ENCODE measurements at places on chromosomes 3 and 15.
A peak's percentile ranks its signal among the peaks of the same experiment; 100 is the strongest.

GRCh38 chr3:169510693-169511010 is 152.9 kb downstream of the MECOM start:
- no peak for DNase-seq

DNA sequence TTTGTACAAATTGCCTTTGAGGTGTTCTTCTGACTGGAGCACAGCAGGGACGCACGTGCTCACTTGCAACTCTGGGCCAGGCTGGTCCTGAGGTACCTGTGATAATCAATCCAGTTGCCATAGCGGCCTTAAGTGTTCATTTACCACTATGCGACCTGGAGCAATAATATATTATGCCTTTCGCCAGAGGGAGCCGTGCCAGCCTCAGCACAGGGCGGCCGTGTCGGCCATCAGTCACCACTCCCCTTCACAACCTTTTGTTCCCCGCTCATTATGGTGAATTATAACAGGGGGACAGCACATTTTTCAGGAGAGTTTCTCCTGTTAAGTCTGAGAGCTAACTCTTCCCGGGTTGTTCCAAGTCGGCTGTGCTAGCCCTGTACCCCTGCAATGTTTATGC is 289.7 kb downstream of the RORA start:
- DNase-seq: no peak

DNA sequence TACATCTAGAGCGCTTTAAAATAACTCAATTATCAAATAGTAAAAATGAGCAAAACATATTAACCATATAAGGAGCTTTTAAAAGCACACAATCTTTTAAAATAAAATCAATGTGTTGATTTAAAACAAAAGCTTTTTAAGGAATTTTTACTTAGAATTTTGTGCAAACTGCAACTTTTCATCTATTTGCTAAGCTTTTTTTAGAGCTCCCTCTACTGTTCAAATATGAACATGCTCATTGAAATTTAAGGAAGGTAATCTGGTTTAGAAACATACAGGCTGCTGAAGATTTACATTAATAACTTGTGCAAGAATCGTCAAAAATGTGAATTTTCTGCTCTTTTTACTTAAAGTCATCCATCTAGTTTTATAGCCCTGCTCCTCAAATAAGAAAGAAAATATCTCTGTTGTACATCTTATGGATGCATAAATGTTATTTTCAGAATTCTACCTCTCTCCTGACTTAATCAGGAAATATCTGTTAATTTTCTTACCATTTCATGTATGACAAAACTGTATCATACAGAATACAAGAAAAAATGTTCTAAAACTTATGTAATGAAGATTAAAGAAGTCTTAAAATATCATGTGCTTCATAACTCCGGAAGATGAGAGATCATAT is 469.4 kb upstream of the ROBO2 start:
- DNase-seq: peak; percentile 9

DNA sequence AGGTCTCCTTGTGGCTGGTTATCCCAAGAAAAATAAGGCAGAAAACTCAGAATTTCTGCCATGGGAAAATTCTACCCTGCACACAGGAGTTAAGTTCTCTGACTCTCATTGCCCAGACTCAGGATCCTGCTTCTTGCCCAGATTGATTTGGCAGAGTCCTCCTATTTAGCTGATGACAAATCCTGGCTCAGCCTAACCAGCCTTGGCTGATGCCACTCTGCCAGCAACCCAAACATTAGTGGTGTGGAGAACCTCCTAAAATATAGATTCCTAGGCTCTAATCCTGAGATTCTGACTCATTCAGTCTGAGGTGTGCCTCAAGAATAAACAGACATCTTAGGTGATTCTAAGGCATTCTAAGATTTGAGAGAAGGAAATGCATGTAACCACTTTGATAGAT is 60.5 kb upstream of the ACTC1 start:
- DNase-seq: no peak

DNA sequence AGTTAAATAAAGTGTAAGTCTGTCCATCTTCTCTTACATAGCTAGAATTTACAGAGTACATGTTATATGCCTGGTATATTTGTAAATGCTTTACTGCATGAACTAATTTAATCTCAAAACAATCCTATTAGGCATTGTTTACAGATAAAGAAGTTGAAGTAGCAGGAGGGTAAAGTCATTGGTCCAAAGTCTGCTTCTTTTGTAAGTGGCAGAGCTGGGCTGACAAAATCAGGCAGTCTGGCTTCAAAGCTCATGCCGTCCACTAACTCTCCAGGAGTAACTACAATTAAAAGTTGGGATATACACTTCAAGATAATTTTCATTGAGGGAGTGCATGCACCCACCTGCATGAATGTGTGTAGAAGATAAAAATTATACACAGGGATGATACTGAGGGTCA is 27.3 kb downstream of the VGLL3 start:
- DNase-seq: no peak

- DNase-seq: peak; percentile 26
These were observed 67.7 kb downstream of the CPN2 start for GRCh38 chr3:194283221-194284006.

- no peak for DNase-seq
These were observed 199.4 kb downstream of the CLSTN2 start for GRCh38 chr3:140134231-140134965.

DNA sequence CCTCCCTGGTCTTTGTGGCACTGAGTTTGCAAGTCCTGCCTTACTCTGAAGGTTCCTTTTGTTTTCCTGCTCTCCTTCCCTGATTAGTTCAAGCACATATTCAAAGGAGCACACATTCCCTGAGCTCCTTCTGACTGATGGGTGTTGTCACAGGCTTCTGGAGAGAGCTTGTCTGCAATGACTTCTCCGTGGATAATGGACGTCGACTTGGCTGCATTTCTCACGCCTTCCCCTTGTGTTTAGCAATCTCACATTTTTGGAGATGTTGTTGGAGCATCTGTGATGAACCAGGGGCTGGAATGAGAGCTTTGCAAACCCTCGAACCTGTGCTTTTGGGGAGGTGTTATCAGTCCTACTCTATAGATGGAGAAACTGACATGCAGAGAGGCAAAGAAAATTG is 375.4 kb upstream of the PROK2 start:
- peak; percentile 36 for DNase-seq

DNA sequence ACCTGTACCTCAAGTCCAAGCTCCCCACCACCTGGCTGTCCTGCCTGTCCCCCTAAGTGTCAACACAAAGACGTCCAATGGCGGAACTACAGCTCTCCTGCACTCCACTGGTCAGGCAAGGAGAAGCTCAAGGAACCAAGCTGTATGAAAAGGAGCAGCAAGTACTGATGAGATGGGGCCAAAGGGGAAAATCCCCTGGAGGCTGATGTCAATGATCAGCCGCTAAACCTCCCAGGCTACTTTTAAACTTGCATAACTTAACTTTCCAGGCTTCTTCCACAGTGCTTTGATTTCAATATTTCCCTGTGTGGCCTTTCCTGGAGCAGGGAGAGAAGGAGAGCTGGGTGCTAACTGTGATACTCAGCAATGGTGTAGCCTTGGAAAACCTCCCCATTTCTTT is 35.0 kb downstream of the TM4SF4 start:
- DNase-seq: no peak

DNA sequence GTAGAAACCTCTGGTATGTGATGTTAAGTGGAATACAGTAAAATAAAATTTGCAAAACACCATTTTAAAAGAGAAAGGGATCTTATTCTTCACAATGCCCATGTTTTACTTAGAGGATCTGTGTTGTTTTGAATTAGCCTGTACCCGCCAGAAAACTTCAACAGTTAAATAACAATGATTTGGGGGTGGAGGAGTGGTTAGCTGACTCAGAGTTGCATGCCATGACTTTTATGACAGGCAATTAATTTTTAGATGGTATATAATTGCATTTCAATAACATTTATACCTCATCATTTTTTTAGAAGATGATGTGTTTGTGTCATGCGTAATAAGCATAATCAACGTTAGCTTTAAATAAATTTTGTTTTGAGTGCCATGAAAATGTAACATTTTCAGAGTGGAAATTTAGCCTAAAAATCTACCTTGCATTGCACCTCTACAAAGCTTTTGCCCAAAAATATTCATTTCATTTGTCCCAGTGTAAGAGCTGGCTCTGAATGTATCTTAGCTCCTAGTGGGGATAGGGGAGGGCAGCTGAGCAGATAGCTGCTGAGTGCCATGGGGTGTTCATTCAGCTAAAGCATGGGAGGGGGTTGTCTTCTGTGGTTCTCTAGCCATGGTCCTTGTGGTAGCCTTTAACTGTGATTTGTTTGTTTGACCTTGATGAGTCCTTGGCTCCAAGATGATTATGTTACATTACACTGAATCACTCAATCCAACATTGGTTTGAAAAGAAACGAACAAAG is 379.8 kb downstream of the LPP start:
- no peak for DNase-seq

DNA sequence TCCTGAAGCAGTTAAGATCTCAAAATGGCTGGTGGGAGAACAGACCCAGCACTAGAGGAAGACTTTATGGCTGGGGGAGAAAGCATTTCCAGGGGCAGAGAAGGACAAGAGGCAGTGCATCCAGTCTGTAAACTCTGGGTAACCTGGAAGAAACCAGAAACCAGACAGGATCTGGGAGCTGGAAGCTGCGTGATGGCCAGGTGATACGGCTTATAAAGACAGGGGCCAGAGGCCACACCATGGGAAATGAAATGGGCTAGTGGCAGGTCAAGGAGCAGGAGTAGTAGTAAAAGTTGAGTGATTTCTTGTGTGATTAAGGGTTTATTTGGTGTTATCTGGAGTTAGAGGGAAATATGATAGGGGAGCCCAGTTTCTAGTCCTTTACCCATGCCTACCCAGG is 144.7 kb upstream of the ARRDC4 start:
- DNase-seq: no peak

- no peak for DNase-seq
These were observed 37.4 kb upstream of the OR4F6 start for GRCh38 chr15:101765772-101766456.

- DNase-seq: peak; percentile 64
These were observed 36.2 kb downstream of the BBS4 start for GRCh38 chr15:72722071-72722696.

- DNase-seq: no peak
These were observed 1.9 kb downstream of the NEIL1 start for GRCh38 chr15:75348562-75349350.

DNA sequence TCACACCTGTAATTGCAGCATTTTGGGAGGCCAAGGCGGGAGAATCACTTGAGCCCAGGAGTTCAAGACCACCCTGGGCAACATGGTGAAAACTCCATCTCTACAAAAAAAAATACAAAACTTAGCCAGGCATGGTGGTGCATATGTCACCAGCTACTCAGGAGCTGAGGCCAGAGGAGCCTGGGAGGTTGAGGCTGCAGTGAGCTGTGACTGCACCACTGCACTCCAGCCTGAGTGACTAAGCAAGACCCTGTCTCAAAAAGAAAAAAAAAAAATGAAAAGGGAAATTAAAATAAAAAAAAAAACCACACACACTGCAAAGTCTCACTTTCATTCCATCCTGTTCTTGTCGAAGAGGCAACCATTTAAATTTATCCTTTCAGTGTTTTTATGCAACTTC is 100.8 kb upstream of the PIAS1 start:
- no peak for DNase-seq

DNA sequence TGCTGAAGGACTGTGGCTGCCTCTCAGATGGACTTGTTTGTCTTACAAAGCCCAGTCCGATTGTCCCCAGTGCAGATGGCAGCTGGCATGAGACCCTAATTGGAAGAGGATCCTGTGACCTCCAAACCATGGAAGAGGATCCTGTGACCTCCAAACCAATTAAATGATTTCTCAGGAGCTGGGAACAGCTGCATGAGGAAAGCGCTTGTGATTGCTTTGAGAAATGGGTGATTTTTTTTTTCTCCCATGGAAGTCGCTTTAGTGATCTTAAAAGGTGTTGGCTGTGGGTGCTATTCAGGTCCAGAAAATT is 68.4 kb upstream of the LARS2 start:
- no peak for DNase-seq

- DNase-seq: no peak
These were observed 141.8 kb downstream of the XXYLT1 start for GRCh38 chr3:195129072-195129643.

DNA sequence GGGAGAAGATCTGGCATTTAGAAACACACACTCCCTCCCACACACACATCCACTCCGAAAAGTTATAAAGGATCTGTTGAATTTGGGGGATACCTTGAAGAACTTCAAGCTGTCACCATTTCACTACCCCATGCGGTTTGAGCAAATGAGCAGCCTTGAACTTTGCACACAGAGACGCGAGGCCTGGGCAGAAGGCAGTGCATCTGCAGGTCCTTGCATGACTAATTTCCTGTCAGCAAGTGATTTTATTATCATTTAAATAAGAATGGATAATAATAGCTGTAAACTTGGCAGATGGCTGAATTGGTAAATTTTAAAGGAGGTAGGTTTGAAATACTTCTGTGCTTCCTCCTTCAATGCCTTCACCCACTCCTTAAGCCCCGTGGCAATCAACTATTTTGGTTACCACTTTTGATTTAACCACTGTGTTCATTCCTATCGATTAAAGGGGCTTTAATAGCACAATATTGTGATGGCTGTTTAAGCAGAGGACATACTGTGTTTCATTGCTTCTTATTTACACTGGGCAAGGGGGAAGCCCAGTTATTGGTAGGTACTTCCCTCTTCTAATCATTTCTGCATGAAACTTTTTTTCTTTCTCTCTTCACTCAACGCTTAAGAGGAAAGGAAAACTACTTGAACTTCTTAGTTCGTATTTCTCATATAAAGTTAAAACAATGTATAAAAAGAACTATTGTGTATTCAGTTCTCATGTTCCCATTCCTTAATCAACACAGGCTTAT is 108.1 kb downstream of the ROBO2 start:
- no peak for DNase-seq

DNA sequence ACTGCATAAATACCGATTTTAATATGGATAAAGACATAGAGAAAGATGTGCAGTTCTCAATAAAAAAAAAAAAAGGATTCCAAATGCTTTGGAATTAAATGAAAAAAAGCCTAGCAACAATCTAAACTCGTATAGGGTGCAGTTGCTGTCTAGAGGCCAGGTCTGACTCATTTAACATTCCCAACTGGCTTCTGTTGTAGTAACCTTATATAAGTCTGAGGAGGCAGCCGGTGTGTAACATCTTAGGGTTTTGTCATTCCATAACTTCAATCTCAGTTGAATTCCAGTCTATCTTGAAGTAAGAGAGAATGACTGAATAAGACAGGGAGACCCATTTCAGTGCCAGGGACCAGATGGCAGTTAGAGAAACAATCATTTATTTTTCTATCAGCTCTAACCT is 6.5 kb downstream of the PDCD10 start:
- peak; percentile 80 for DNase-seq

DNA sequence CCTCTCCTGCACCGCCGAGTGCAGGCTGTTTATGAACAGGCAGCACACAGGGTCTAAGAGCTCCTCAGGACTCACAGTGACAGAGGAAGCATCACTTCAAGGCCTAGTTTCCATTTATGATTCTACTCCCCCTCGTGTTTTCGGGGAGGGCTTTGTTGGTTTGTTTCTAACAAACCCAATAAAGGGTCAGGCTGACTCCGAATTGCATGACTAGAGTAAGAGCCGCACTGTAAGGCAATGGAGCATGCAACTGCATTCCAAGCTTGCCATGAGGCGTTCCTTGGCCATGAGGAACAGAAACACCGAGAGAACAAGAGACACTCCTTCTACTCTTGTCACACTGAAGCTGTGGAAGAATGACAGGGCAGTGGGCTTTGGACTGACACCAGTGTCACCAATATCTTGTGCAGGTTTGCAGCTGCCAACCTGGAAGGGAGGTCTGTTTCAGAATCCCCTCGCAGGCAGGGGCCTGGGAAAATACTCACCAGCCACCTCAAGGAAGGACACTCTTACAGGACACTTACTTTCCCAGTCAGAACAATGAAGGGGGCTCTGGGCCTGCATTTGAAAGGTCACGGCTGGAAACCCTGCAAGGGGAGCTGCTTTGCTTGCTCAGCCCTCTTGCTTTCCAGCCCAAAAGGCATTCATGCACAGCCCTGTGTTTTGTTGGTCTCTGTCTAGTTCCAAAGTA is 96.8 kb downstream of the ADAMTS17 start:
- DNase-seq: no peak

- DNase-seq: no peak
These were observed 12.2 kb upstream of the VIPR1 start for GRCh38 chr3:42490243-42490642.

Data from fibroblast of skin of abdomen (primary cell).